SW480 (cell line): ENCODE measurements at places on chromosomes 5 and 9.

DNA sequence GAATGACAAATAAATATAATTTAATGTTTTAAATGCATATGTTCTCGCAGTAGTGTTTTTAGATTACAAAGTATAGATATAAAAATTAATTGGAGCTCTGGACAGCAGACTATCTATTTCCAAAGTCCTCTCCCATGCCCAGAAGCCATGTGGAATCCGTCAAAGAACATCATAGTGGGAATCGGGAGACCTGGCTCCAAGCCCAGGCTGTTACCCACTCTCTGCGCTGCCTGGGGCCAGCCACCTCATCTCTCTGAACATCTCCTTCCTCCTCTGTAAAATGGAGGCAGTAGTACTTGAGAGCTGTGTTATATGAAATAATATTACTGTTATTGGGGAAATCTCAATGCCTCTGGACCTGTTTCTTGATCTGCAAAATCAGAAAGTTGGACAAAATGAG is 58.1 kb upstream of the SLC30A5 start:
- DNase-seq: no peak

DNA sequence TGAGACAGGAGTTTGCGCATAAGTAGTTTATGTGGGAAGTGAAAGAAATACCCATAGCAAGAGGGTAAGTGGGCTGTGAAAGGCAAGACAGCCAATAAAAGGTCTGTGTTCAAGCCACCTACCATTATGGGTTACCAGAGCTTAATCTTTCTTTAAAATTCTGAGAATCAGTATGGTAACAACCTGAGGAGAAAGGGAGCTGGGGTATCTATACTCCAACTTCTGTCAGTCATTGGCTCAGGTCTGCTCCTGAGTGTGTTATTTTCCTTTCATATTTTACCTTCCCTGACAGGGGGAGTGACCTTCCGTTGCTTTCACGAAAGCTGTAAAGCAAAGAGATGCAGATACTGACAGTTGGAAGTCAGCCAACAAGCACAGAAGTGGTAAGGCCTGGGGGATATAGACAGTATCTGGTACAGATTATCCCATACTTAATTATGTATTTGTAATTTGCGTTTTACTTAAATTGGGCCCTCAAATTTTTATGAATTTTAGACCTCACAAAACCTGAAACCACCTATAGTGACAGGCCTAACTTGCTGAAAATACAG is 233.4 kb downstream of the RAB3C start:
- DNase-seq: no peak

- no peak for DNase-seq
These were observed 8.7 kb downstream of the CCNJL start for GRCh38 chr5:160303690-160304089.

- DNase-seq: peak; percentile 57
These were observed 25.2 kb downstream of the SLC28A3 start for GRCh38 chr9:84315278-84315877.
